ENCODE measurements at places on chromosomes 2 and 18.

DNA sequence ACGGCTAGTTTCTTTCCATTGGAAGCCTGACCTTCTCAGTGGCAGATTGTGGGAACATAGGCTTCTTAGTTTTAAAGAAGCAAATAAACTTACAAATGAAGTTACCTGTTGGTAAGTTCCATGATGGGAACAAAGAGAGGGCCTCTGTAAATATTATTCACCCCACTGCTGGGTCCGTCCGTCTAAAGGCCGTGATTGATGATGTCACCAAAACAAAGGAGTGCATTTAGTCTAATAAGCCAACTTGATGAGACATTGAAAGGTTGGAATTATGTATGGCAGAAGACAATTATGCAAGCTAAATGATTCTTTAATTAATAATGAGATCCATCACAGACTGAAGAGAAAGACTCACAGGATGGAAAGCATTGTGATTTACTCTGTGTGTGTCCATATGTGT, 1091.9 kb upstream of the FANCL start:
- H3K36me3 ChIP-seq = no peaks in the 10 kb centered on the region
- DNase-seq = no peak
- no peaks in the 10 kb centered on the region for H3K4me1 ChIP-seq
- peaks cover 2% of the 10 kb centered on the region for H3K27me3 ChIP-seq

- H3K36me3 ChIP-seq = no peaks in the 10 kb centered on the region
- peaks cover 12% of the 10 kb centered on the region for H3K4me1 ChIP-seq
- no peak overlapping the region for H3K27ac ChIP-seq
- no peak for DNase-seq
Observed at GRCh38 chr18:58269931-58270330, 225.9 kb downstream of the NEDD4L start.

GRCh38 chr2:224769489-224769888, 53.3 kb upstream of the CCDC195 start:
- DNase-seq = no peak
- no peak overlapping the region for H3K4me3 ChIP-seq
- peaks cover 76% of the 10 kb centered on the region for H3K36me3 ChIP-seq
- H3K27me3 ChIP-seq = no peaks in the 10 kb centered on the region
- H3K27ac ChIP-seq = peak overlapping the region; percentile 30

- H3K36me3 ChIP-seq = no peaks in the 10 kb centered on the region
- H3K27me3 ChIP-seq = peaks cover 7% of the 10 kb centered on the region
- no peaks in the 10 kb centered on the region for H3K4me1 ChIP-seq
- no peak overlapping the region for H3K27ac ChIP-seq
- no peak for DNase-seq
Observed at GRCh38 chr2:238897911-238898311, 50.0 kb downstream of the TWIST2 start.

DNA sequence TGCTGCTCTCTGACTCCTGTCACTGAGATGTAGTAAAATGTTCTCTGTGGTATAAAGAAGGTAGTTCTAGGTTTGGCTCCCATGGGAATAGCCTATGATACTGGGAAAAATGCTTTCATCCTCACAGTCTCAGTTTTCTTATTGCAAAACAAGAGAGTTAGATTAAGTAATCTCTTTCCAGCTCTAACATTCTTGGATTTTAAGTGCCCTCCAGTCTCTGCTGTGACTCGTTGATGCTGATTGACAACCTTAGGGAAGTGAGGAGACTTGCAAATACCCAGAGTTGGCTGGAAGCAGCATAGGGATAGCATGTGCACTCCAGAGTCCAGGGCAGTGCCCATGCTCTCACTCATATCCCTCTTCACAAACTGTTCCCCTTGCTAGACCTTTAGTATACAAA, 534.9 kb downstream of the SLC4A3 start:
- H3K36me3 ChIP-seq = no peaks in the 10 kb centered on the region
- no peak overlapping the region for H3K27ac ChIP-seq
- H3K4me1 ChIP-seq = no peaks in the 10 kb centered on the region
- H3K27me3 ChIP-seq = peaks cover 2% of the 10 kb centered on the region

DNA sequence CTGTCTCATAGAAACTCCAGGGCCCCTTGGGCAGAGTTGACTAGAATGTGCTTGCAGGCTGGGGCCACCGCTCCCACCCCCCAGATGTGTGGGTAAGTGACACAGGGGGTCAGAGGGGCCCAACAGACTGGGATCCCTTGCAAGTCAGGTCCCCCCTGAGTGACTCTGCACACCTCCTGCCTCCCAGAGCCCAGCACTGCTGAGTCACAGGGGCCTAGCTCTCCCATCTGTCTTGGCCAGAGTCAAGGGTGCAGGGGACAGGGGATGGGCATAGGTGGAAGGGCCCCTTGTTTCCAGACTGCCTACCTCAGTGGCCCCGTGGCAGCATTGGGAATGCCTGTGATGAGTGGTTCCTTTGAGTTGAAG, 11.4 kb downstream of the SH2D6 start:
- peaks cover 10% of the 10 kb centered on the region for H3K4me1 ChIP-seq
- DNase-seq = no peak
- no peak overlapping the region for H3K27ac ChIP-seq
- H3K36me3 ChIP-seq = no peaks in the 10 kb centered on the region
- no peaks in the 10 kb centered on the region for H3K27me3 ChIP-seq

- DNase-seq = peak; percentile 45
- no peak overlapping the region for H3K27ac ChIP-seq
- H3K36me3 ChIP-seq = no peaks in the 10 kb centered on the region
Observed at GRCh38 chr2:135473567-135473966, 57.5 kb downstream of the ZRANB3 start.
